Hippocampal formation (tissue), 2 donors: ENCODE measurements at places on chromosomes 5 and 9.

- peak; percentile 50 for DNase-seq
These were observed 554 bp downstream of the JAK2 start for GRCh38 chr9:4985386-4986266.

GRCh38 chr9:101381833-101382342 is 2.9 kb downstream of the BAAT start:
- no peak for DNase-seq

- DNase-seq = no peak
These were observed 10.3 kb upstream of the UNC5A start for GRCh38 chr5:176800024-176800423.

- no peak for DNase-seq
These were observed 344.1 kb downstream of the NR2F1-AS1 start for GRCh38 chr5:93236807-93237421.

DNA sequence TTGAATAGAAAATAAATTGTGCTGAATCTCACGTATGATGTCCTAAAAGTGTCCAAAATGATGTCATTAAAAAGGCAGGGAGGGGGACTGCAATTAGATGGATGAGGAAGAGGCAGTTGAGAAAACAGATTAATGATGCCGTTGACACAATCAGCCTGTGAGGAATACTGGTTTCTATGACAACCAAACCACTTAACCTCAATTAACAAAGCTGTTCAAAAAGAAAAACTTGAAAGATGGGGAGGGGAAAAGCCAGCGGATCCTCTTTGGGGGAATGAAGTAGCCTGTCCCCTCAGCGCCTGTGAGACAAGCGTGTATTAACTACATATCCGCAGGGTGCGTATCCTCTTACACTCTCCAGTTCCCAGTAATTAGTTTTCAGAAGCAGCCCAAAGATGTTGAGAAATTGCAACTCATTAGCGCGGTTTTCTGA is 160.7 kb downstream of the TTC39B start:
- no peak for DNase-seq

- DNase-seq = no peak
These were observed 177.1 kb downstream of the GAPVD1 start for GRCh38 chr9:125438506-125439433.

- DNase-seq = no peak
These were observed 101.4 kb downstream of the ARHGAP26 start for GRCh38 chr5:142871363-142872193.

GRCh38 chr9:72361217-72361616 is 3.8 kb downstream of the ZFAND5 start:
- no peak for DNase-seq

- peak; percentile 37 for DNase-seq
These were observed 55.2 kb downstream of the NMUR2 start for GRCh38 chr5:152349683-152350526.

- no peak for DNase-seq
These were observed 29.3 kb downstream of the PLAC8L1 start for GRCh38 chr5:146076028-146076427.

- no peak for DNase-seq
These were observed 112.6 kb downstream of the CACNA1B start for GRCh38 chr9:137989999-137990715.

DNA sequence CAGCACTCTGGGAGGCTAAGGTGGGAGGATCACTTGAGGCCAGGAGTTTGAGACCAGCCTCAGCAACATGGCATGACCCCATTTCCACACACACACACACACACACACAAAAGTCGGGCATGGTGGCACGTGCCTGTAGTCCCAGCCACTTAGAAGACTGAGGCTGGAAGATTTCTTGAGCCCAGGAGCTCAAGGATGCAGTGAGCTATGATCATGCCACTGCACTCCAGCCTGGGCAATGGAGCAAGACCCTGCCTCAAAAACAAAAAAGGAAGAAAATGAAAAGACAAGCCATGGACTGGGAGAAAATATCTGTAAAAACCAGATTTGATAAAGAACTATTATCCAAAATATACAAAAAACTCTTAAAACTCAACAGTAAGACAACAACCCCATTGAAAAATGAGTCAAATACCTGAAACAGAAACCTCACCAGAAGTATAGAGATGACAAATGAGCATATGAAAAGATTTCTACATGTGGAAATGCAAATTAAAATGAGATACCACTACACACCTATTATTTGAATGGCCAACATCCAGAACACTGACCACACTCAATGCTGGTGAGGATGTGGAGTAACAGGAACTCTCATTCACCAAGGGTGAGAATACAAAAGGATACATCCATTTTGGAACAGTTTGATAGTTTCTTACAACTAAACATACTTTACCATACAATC is 24.7 kb downstream of the DNAJA1 start:
- no peak for DNase-seq

- DNase-seq = no peak
These were observed 99.6 kb downstream of the RXRA start for GRCh38 chr9:134425812-134426211.

DNA sequence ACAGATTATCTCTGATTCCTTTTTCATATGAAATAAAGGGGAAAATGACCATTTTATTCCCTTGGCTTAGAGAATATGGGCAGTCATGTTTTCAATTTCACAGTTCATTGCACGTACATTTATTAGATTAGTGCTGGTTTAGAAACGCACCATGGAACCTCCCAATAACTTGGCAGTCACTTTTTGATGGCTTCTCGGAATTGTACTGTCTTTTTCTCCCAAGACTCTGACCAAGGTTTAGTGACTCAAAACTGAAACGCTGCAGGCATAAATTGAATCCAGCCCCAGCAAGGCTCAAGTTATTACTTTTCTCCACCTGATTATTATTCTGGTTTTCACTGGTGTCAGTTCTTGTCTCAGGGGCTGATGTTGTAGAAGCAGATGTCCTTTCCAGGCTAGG is 55.6 kb upstream of the EGFLAM start:
- no peak for DNase-seq

- no peak for DNase-seq
These were observed 14.1 kb downstream of the ROR2 start for GRCh38 chr9:91935805-91936514.

- no peak for DNase-seq
These were observed 31.3 kb upstream of the COL15A1 start for GRCh38 chr9:98912450-98912849.

DNA sequence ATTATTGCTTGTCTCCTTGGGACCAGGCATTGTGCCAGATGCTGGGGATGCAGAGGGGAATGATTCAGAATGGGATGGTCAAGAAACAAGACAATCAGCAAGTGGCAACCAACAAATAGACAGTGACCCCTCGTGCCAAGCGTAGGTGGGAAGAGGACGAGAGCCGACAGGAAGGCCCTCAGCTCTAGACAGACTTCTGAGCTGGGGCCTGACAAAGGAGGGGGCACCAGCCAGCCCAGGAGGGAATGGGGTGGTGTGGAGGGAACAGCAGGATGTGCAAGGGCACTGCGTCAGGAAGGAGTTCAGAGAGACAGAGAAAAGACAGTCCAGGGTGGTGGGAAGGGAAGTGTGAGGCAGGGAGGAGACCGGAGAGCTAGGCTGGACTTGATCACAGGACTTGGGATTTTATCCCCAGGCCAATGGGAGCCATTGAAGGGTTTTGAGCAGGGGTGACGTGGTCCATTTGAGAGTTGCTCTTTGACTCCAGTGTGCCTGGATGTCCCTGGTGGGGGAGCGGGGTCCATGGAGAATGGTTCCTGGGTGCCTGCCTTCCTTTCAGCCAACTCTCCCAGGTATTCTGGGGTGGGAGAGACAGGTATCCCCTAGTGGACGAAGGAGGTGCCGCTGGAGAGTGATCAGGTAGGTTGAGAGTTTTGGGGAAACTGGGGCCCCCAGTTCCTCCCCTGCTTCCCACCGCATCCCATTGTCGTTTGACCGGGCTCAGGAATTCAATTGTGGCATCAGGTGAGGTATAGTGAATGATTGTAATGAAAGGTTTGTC is 79.3 kb upstream of the ZNF618 start:
- no peak for DNase-seq

- no peak for DNase-seq
These were observed 38.7 kb downstream of the TTC39B start for GRCh38 chr9:15268317-15268716.

DNA sequence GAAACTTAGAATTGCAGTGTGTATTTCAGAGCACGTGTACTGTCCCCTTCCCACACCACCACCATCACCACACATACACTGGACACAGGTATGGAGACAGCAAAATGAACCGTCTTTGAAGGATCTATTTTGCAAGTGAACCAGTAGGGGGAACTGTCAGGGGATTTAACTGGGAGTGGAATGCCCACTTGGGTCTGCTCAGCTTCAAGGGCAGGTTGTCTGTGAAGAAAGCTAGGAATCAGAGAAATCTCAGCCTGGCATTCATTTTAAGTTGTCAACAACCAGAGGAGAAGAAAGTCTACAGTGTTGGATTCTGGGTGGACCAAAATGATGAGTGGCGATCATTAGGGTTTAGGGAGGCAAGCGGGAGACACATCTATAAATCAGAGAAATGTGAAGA is 147.0 kb downstream of the DCP2 start:
- DNase-seq = no peak
